ENCODE measurements at places on chromosomes 12 and 14. TPM values are rescaled to one million over a fixed set of nuclear protein-coding genes. Genes with fewer than 3 reads are reported as not detected.
A peak's percentile ranks its signal among the peaks of the same experiment; 100 is the strongest.

The ARHGEF25 gene
- 1.5 TPM for total RNA-seq

The RTN1 gene
- total RNA-seq = 0.65 TPM

The C12orf54 gene
- total RNA-seq = not detected

The TGM1 gene
- total RNA-seq = 1.8 TPM

The CIDEB gene
- 216 TPM for total RNA-seq

The OR4E2 gene
- not detected for total RNA-seq

The METTL1 gene
- total RNA-seq = 9.7 TPM

DNA sequence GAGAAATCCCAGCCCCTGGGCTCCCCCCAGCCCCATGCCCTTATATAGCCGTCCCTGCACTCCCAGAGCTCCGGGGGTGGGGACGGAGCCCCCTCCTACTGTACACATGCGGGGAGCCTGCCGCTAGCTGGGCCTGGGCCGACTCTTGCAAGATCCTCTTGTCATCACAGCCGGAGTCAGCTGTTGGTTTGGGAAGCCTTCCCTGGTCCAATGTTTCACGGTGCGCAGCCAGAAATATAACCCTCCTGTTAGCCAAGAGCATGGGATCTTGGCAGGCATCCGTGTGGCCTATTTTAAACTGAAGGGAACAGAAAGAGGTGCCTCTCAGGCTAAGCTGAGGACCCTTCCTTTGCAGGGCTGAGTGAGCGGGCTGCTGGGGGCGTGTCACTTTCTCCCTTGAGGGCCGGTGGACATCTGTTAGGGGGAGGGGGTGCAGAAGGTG lies 175.3 kb downstream of the TSPAN9 start:
- peak; percentile 91 for DNase-seq

DNA sequence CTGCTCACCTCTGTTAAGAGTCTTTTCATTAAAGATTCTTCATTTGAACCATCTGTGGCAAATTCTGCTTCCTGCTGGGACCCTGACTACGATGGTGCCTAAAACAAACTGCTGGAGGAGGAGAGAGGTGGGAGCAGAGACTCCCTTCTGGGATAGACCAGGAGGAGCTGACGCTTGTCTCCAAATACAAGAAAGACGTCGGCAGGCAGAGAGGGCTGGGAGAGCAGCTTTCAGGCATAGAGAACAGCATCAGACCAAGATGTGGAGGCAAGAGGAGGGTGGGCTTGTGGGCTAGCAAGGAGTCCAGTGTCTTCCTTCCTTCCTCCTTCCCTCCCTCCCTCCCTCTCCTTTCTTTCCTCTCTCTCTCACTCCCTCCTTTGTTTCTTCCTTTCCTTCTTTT lies 358.6 kb downstream of the VRK1 start:
- DNase-seq = no peak

DNA sequence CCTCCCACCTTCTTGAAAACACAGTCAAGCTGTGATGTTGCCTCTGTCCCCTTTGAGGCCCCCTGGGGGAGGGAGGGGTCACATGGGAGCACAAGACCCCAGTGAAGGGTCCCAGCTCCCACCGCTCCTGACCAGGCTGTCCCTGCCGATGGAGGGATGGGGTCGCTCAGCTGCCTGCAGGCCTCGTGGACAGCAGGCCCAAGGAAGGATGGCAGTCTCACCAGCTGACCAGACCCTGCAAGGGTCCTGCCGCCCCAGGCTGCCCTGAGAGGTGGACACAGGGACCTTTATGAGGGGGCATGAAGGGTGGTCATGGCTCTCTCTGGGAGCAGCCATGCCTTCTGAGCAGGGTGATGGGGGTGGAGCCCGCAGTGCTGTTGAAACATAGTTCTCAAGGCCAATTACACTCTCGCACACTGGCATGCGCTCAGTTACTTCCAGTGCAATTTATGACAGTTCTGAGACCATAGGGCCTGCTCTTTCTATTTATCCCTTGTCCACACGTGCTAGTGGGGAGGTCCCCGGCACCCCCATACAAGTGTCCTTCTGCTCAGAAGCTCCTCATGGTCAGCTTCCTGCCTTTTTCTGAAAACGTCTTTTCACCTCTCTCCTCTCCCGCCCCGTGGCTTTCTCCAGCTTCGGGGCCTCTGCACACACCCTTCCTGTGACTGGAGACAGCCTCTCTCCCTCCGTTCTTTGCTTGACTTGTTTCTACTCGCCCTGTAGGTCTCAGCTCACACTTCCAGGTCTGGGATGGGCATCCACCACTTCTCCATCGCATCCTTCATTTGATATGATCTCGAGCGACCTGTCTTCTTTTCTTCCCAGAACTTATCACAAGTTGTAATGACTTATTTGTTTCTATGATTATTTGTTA lies 313.1 kb downstream of the ADGRD1 start:
- DNase-seq = no peak

GRCh38 chr14:104545151-104545941 lies 34.2 kb upstream of the C14orf180 start:
- no peak for DNase-seq

DNA sequence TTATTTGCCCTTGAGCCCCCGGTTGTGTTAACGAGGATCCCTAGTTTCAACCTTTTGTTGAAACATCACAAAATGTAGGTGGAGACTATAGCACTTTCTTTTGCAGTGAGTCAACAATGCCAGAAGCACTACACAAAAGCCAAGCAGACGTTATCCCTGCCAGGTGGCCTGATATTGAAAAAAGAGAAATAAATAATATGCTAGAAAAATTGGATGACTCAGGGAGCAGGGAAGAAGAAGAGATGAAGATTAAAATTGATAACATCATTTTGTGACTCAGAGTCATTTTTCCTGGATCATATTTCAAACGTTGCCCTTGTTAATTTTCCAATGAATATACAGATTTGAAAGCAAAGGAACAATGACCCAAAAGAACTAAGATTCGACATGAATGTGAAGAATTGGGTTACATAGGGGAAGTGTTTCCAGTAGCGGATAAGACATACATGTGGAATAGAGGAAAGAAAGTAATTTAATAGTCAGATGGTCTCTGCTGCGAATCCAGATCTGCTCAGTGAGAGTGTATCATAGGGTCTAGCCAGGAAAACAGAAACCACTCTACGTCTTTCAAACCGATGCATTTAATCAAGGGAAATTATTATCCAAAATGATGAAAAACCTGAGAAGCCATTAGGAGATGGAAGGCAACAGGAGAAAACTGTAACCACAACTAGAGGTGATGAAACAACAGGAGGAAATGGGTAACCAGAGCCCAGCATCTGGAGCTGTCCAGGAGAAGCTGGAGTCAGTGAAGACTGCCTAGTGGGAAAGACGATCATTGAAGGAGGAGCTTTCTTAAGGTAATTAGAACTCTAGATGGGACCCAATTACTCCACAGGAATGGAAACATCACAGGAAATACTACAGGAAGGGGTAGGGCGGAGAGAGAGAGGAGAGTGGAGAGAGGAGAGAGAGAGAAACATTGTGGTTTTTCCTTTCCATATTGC lies 57.9 kb downstream of the RERG start:
- DNase-seq = no peak

DNA sequence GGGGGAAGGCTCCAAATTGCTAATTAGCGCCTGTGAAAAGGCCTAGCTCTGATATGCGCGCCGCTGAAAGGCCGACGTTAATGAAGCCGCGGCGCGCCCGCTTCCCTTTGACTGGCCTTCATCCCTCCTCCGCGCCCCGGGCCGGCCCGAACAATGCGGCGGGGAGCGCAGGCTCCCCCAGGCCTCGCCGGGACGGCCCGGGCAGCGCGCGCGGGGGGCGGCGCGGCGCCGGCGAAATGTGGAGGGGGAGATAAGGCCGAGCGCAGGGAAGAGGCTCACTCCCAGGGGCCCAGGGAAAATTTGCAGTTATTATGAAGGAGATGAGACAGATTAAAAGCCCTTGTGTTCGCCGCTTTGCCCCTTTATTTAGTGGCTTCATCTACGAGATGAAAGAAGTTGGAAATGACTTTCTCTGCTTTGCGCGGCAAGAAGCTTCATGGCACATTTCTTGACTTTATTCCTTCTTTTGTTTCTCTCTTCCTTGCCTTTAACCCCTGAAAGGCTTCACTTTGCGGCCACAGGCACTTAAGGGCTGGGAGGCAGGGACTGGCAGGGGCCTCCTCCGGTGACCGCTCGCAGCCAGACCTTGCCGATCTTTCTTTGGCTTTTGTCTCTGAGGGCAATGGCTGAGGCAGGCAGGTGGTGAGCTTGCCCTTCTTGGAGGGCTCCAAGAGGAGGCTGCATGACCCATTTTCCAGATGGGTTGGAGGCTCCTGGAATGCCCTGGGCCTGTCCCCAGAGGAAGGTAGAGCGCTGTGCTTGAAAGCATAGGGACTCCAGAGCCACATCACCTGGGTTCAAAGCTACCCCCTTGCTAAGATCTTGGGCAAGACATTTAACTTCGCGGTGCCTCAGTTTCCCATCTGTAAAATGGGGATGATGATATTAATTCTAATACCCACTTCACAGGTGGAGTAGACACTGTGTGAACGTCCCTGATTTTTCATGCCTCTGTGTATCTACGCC lies 12.7 kb upstream of the GPATCH2L start:
- DNase-seq = no peak

DNA sequence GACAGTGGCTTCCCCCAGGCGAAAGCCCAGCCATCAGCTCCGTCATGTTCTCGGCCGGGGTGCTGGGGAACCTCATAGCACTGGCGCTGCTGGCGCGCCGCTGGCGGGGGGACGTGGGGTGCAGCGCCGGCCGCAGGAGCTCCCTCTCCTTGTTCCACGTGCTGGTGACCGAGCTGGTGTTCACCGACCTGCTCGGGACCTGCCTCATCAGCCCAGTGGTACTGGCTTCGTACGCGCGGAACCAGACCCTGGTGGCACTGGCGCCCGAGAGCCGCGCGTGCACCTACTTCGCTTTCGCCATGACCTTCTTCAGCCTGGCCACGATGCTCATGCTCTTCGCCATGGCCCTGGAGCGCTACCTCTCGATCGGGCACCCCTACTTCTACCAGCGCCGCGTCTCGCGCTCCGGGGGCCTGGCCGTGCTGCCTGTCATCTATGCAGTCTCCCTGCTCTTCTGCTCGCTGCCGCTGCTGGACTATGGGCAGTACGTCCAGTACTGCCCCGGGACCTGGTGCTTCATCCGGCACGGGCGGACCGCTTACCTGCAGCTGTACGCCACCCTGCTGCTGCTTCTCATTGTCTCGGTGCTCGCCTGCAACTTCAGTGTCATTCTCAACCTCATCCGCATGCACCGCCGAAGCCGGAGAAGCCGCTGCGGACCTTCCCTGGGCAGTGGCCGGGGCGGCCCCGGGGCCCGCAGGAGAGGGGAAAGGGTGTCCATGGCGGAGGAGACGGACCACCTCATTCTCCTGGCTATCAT lies 663 bp downstream of the PTGER2 start:
- no peak for DNase-seq

GRCh38 chr12:53677016-53677799 lies 1.3 kb upstream of the ATP5MC2 start:
- no peak for DNase-seq

DNA sequence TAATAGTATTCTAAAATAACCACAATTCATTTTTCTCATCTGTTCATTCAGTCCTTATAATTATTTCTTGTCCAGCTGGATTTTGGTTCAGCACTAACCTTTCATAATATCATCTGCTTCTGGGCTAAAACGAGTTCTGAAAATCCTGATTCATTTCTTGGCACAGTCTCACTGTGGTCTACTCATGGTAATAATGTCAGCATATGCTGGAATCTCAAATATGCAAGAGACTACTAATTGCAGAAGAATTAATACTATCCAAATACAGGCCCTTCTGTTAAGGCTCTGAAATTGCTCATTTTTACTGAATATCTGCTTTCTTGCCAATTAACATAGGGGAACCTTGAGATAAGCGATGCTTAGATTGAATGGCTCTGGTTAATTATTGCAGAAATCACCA lies 597.1 kb downstream of the RPL10L start:
- no peak for DNase-seq

GRCh38 chr14:102620413-102620812 lies 28.0 kb downstream of the RCOR1 start:
- no peak for DNase-seq

GRCh38 chr14:95523051-95523814 lies 6.8 kb upstream of the SYNE3 start:
- DNase-seq = peak; percentile 45

DNA sequence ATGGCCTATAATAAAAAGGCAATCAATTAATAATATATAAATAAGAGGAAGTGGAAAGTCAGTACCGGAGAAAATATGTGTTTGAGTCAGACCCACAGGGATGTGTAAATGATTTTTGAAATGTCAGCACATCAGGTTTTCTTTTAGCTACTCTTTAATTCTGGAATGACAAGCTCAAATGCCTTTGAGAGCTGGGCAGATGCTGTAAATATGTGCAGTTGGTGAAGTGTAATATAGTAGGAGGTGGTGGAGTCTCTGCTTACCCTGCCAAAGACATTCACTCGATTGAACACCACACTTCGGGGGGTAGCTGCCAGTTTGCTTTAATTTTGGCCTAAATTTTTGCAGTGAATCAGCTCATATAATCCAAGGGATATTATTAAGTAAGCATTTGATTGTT lies 93.0 kb downstream of the PLEKHA5 start:
- DNase-seq = no peak

DNA sequence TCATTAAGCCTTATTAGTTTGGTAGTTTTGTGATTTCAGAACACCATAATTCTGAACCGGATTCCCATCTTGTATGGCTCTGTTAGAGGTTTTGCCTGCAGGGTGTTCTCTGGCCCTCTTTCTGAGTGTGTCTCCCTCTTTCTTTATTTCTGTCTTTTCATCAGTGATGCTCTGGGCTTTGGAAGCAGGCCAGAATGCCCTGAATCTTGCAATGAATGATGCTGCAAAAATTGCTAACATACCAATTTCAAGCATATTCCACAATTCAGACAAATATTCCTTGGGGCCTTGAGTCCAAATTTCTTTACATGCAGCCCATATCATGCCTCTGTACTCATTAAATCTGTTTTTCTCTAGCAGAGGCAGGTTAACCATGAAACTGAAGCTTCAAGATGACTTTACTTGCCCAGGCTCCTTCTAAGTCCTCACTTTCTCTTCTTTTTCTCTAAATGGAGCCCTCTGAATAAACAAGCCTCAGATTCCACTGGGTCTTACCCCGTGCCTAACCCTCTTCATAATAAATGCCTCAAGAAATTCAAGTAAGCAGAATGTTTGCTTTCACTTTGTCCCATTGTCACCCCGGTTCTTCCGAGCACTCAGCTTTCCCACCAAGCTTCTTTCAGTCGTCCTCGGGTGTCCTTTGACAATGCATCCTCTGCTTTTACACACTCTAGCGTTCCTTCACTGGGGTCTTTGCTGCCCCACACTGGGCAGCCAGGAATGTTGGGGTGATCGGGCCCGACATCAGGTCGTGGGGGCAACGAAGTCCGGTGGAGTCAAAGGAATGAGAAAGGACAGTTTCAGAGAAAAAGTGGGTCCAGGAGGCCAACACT lies 78.8 kb upstream of the SLC38A4 start:
- no peak for DNase-seq

GRCh38 chr12:15157269-15157671 lies 63.9 kb downstream of the RERG start:
- DNase-seq = no peak

GRCh38 chr14:51367600-51367931 lies 127.5 kb downstream of the TMX1 start:
- no peak for DNase-seq

- DNase-seq = no peak
These were observed 66.2 kb upstream of the SLC38A2 start for GRCh38 chr12:46438719-46439319.
